Activated CD8-positive, alpha-beta T cell treated with anti-CD3 and anti-CD28 coated beads, Interleukin-2, amount 10 ng/mL, durations not matched to agents 7 days and 5 days (primary cell): ENCODE measurements at places on chromosomes 11 and 22.

DNA sequence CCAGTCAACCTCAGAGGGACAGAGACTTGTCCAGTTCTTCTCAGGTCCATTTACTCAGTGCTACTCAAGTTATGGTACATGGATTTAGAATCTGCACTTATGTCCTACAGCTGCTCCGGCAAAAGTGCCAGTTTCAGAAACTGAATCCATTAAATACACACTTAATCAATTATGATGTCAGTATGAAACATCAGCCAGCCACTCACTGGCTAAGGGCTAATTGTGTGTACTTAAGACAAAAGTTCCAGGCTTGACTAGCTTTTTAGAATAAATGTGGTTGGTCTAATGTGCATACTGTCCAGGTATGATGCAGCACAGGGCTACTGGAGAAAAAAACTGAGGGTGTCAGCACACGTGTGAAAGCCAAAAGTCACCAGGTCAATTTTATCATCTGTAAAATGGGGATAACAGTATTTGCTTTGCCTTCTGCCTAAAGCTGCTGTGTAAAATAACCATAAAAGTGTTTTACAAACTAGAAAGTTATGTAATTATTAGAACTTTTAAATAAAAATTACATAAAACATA, 55.4 kb upstream of the CYP2D6 start:
- H3K4me3 ChIP-seq = no peak overlapping the region
- H3K4me1 ChIP-seq = peaks cover 28% of the 10 kb centered on the region
- H3K36me3 ChIP-seq = peaks cover 11% of the 10 kb centered on the region
- no peak for DNase-seq
- H3K27me3 ChIP-seq = no peaks in the 10 kb centered on the region

GRCh38 chr11:45332276-45332934, 46.3 kb upstream of the SYT13 start:
- H3K36me3 ChIP-seq = no peaks in the 10 kb centered on the region
- peak; percentile 41 for DNase-seq
- no peaks in the 10 kb centered on the region for H3K4me1 ChIP-seq

GRCh38 chr22:36285017-36285416, 32.1 kb downstream of the APOL1 start:
- peaks cover 38% of the 10 kb centered on the region for H3K4me1 ChIP-seq
- peaks cover 86% of the 10 kb centered on the region for H3K36me3 ChIP-seq
- no peak overlapping the region for H3K27ac ChIP-seq

- H3K36me3 ChIP-seq = no peaks in the 10 kb centered on the region
- no peaks in the 10 kb centered on the region for H3K4me1 ChIP-seq
- H3K4me3 ChIP-seq = no peak overlapping the region
- H3K27me3 ChIP-seq = no peaks in the 10 kb centered on the region
Measured at GRCh38 chr11:15742626-15743519, 613.5 kb downstream of the SOX6 start.

- H3K27ac ChIP-seq = peak overlapping the region; percentile 97
- H3K27me3 ChIP-seq = no peaks in the 10 kb centered on the region
- peaks cover 58% of the 10 kb centered on the region for H3K36me3 ChIP-seq
- H3K4me1 ChIP-seq = peaks cover 42% of the 10 kb centered on the region
- no peak for DNase-seq
Measured at GRCh38 chr11:65861533-65862183, 1.4 kb downstream of the MUS81 start.

GRCh38 chr11:116072601-116073410, 568.6 kb upstream of the CADM1 start:
- no peak overlapping the region for H3K27ac ChIP-seq
- no peaks in the 10 kb centered on the region for H3K27me3 ChIP-seq
- DNase-seq = no peak
- H3K4me3 ChIP-seq = no peak overlapping the region
- H3K4me1 ChIP-seq = no peaks in the 10 kb centered on the region
- H3K36me3 ChIP-seq = no peaks in the 10 kb centered on the region

- H3K36me3 ChIP-seq = no peaks in the 10 kb centered on the region
- H3K4me1 ChIP-seq = no peaks in the 10 kb centered on the region
- no peak overlapping the region for H3K27ac ChIP-seq
- H3K4me3 ChIP-seq = no peak overlapping the region
Measured at GRCh38 chr11:133887692-133888332, 42.5 kb upstream of the SPATA19 start.

DNA sequence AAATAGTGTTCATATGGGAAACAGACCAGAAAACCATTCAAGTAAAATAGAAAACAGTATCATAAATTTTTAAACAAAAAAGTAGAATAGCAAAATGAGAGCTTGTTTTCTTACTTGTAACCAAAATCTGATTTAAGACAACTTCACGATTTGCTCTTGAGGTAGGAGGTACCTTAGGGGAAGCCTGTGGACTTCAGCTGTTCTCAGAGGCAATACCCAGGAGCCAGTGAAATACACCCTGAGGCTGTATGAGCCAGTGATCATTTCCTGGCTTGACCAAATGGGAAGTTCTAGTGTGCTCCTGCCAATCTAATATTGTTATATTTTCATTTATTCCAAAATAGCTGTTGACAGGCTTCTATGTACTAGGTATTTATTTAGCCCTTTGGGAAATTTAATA, 104.8 kb downstream of the ARHGAP42 start:
- no peaks in the 10 kb centered on the region for H3K36me3 ChIP-seq
- no peak overlapping the region for H3K27ac ChIP-seq
- no peak overlapping the region for H3K4me3 ChIP-seq
- no peak for DNase-seq
- H3K4me1 ChIP-seq = no peaks in the 10 kb centered on the region

GRCh38 chr11:79244241-79244772, 196.5 kb downstream of the TENM4 start:
- H3K27ac ChIP-seq = no peak overlapping the region
- DNase-seq = no peak
- H3K4me1 ChIP-seq = no peaks in the 10 kb centered on the region
- H3K36me3 ChIP-seq = no peaks in the 10 kb centered on the region
- no peaks in the 10 kb centered on the region for H3K27me3 ChIP-seq
- H3K4me3 ChIP-seq = no peak overlapping the region

GRCh38 chr11:46176421-46176820, 55.2 kb upstream of the PHF21A start:
- no peaks in the 10 kb centered on the region for H3K36me3 ChIP-seq
- peaks cover 20% of the 10 kb centered on the region for H3K27me3 ChIP-seq
- H3K4me1 ChIP-seq = no peaks in the 10 kb centered on the region
- no peak overlapping the region for H3K27ac ChIP-seq
- H3K4me3 ChIP-seq = no peak overlapping the region

DNA sequence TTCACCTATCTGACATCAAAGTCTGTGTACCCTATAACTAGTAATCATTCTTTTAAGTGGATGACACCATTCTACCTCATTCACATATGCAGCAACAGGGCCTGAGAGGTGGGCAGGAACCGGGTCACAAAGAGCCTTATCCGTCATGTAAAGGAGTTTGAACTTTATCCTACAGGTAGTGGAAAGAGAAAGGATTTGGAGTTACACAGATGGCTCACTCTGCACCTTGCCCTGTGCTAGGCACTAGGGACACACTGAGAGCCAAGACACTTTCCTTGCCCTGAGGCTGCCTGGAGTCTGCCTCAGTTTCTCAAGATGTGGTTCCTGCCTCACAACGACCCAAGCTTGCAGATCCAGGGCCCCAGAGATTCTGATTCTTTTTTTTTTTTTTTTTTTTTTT, 14.3 kb upstream of the ACER3 start:
- H3K27me3 ChIP-seq = peaks cover 26% of the 10 kb centered on the region
- H3K4me3 ChIP-seq = no peak overlapping the region
- H3K27ac ChIP-seq = no peak overlapping the region
- no peaks in the 10 kb centered on the region for H3K4me1 ChIP-seq
- no peak for DNase-seq

- peaks cover 22% of the 10 kb centered on the region for H3K4me1 ChIP-seq
- DNase-seq = peak; percentile 46
- peak overlapping the region; percentile 92 for H3K4me3 ChIP-seq
Measured at GRCh38 chr11:18633256-18634139, 644 bp downstream of the SPTY2D1 start.

- H3K4me1 ChIP-seq = no peaks in the 10 kb centered on the region
- H3K27ac ChIP-seq = no peak overlapping the region
- H3K4me3 ChIP-seq = no peak overlapping the region
- H3K27me3 ChIP-seq = peaks cover 2% of the 10 kb centered on the region
- no peak for DNase-seq
- H3K36me3 ChIP-seq = no peaks in the 10 kb centered on the region
Measured at GRCh38 chr11:17602105-17603001, 55.3 kb downstream of the OTOG start.

DNA sequence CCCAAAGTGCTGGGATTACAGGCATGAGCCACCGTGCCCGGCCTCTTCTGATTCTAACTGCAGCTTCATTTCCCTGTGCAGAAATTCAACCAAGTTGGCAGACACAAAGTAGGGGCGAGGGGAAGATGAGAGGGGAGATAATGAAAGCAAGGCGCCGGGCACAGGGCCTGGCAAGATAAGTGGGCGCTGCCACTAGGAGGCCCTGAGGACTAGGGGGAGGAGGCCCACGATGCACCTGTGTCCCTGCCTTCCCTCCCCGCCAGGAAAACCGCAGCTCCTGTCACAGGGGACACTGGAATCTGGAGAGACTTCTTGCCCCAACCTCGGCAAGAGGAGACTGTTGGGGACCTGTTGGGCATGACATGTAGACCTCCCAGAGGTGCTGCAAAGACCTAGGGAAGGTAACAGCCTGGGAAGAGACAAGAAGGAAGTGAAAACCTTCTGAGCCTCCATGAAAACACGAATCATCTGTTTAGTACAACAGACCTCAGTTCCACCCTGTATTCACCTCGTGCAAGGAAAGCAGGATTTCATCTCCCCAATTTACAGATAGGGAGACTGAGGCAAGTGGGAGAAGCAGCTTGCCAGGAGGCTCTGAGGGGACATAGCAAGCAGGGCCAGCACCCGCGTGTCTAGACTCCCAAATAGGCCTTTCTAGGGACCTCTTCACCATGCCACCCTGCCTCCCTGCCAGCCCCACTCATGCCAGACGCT, 3.1 kb upstream of the LGALS1 start:
- peaks cover 16% of the 10 kb centered on the region for H3K36me3 ChIP-seq
- H3K4me1 ChIP-seq = peaks cover 39% of the 10 kb centered on the region
- peak overlapping the region; percentile 0 for H3K4me3 ChIP-seq
- H3K27me3 ChIP-seq = no peaks in the 10 kb centered on the region

- H3K36me3 ChIP-seq = peaks cover 3% of the 10 kb centered on the region
- H3K4me3 ChIP-seq = no peak overlapping the region
- H3K27me3 ChIP-seq = peaks cover 22% of the 10 kb centered on the region
- peaks cover 33% of the 10 kb centered on the region for H3K4me1 ChIP-seq
Measured at GRCh38 chr11:118703563-118704106, 24.2 kb upstream of the TREH start.

DNA sequence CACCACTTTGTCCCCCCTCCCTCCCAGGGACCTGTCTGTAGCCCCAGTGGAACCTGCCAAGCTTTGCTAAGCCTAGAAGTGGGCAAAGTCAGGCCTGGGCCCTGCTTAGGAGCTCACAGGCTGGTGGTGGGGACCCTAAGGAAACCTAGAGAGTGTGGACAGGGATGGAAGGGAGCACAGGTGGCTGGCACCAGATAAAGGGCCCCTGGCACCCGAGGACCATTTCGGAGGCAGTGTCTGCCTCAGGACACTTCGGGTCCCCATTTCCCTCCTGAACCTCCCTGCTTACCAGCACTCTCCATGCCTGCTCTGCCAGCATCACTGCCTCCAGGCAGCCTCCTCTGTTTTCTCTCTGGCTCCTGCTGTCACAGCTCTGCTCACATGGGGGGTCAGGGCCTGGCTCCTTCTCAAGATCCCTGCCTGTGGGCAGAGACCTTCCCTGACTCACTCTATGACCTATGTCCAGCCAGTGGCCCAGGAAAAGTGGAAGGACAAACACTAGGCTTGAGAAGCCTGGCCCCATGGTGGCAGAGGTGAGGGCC, 13.6 kb upstream of the OMP start:
- no peak for DNase-seq
- no peak overlapping the region for H3K27ac ChIP-seq
- H3K4me3 ChIP-seq = no peak overlapping the region
- no peaks in the 10 kb centered on the region for H3K27me3 ChIP-seq

DNA sequence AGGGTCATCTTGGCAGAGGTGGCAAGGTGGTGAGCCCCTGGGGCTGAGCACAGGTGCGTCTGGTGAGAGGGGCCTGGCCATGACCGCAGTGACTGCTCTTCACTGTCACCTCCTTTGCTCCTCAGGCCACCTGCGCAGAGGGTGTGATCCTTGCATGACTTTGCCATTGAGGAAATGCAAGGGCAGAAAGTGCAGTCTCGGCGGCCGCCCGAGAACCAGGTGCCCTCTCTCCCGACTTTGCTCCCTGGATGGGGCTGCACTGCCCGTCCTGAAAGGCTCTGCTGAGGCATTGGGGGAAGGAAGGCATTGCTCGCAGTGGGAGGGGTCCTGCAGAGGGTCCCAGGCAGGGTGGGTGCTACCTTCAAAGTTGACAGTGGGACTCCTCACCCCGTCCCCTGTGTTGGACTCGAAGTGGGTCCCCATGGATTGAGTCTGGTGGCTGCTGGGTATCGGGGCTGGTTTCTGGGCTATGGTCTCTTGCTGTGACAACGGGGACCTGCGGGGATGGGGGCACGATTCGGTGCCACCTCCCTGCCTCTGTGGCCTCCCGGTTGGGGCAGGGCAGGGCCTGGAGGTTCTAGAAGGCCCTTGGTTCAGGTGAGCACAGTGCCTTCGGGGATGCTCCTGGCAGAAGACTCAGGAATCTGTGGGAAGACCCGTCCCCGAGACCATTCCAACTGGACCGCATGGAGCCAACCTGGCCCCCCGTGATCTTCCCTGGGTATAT, 1239.4 kb downstream of the BRD1 start:
- no peak for DNase-seq
- H3K4me3 ChIP-seq = no peak overlapping the region
- no peaks in the 10 kb centered on the region for H3K36me3 ChIP-seq
- H3K4me1 ChIP-seq = no peaks in the 10 kb centered on the region
- no peak overlapping the region for H3K27ac ChIP-seq

- peaks cover 3% of the 10 kb centered on the region for H3K36me3 ChIP-seq
- H3K27me3 ChIP-seq = peaks cover 4% of the 10 kb centered on the region
- peaks cover 28% of the 10 kb centered on the region for H3K4me1 ChIP-seq
- peak overlapping the region; percentile 65 for H3K27ac ChIP-seq
- no peak overlapping the region for H3K4me3 ChIP-seq
Measured at GRCh38 chr11:76825726-76826396, 34.9 kb upstream of the ACER3 start.

- no peaks in the 10 kb centered on the region for H3K36me3 ChIP-seq
- H3K4me3 ChIP-seq = no peak overlapping the region
- H3K27ac ChIP-seq = no peak overlapping the region
- peaks cover 2% of the 10 kb centered on the region for H3K4me1 ChIP-seq
- no peaks in the 10 kb centered on the region for H3K27me3 ChIP-seq
- DNase-seq = no peak
Measured at GRCh38 chr22:45549762-45550378, 47.2 kb downstream of the FBLN1 start.

- H3K27me3 ChIP-seq = no peaks in the 10 kb centered on the region
- peaks cover 48% of the 10 kb centered on the region for H3K4me1 ChIP-seq
- H3K27ac ChIP-seq = peak overlapping the region; percentile 90
- H3K4me3 ChIP-seq = peak overlapping the region; percentile 89
Measured at GRCh38 chr11:67504005-67504949, 886 bp downstream of the PITPNM1 start.

DNA sequence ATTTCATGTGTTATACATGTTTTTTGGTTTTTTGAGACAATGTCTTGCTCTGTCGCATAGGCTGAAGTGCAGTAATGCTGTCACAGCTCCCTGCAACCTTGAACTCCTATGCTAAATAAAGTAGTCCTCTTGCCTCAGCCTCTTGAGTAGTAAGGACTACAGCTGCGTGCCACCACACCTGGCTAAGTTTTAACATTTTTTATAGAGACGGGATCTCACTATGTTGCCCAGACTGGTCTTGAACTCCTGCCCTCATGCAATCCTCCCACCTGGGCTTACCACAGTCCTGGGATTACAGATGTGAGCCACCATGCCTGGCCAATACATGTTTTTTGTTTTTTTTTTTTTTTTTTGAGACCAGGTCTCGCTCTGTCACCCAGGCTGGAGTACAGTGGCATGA, 33.9 kb downstream of the SWAP70 start:
- H3K27ac ChIP-seq = no peak overlapping the region
- DNase-seq = no peak
- no peaks in the 10 kb centered on the region for H3K27me3 ChIP-seq
- no peak overlapping the region for H3K4me3 ChIP-seq
